ENCODE measurements at places on chromosomes 7 and 10.

DNA sequence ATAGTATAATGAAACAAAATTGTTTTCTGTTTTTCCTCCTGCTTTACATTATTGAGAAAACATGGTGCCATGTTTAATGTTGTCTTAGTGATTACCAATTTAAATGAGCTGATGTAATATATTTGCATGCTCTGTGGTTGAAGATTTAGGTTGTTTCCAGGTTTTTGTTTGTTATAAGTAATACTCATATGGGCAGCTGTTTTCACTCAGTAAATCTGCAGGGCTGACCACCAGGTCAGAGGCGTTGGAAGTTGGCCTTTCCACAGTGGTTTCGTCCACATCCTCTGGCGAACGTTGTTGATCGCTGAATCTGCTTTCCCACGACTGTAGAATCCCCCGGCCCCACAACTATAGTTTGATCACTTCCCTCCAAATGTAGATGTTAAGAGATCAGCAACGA lies 21.6 kb upstream of the PURB start:
- no peak for DNase-seq

DNA sequence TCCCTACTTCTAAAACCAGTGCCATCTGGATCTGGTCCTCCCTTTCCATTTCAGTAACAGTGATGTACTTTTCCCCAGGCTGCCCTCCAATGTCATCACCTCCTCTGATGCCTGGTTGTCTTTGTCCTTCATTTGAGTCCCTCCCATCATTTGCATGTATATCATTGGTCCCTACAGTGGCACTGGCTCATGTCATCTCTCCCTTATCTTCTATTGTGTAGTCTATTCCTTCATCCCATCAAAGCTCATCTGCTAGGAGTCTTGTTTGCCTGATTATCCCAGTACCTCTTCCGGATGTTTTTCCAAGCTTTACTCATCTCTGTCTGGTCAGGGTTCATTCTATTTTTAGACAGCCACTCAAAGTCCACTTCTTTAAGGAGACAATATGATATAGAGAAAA lies 292.9 kb upstream of the BMPER start:
- no peak for DNase-seq

DNA sequence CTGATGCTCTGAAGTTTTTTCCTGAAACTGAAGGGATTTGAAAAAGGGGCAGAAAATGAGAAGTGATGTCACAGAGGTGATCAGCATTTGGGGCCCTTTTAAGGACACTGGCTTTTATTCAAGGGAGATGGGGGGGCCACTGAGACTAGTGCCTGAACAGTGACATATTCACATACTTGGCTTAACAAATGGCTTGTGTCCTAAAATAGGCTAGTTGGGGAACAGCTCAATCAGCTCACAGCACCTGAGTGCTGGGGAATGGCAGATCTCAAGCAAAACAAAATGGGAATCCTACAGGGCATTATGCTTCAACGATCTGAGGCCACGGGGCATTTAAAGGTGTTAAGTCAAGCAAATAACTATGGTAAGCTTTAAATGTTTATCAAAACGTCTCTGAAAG lies 90.1 kb downstream of the UBE2H start:
- no peak for DNase-seq

GRCh38 chr10:98167191-98167590 lies 32.7 kb downstream of the R3HCC1L start:
- no peak for DNase-seq

GRCh38 chr10:124200011-124200410 lies 106.6 kb upstream of the CHST15 start:
- DNase-seq = no peak

GRCh38 chr7:28029051-28029450 lies 151.5 kb downstream of the JAZF1 start:
- no peak for DNase-seq

GRCh38 chr10:2047679-2048078 lies 310.4 kb upstream of the ADARB2 start:
- no peak for DNase-seq

DNA sequence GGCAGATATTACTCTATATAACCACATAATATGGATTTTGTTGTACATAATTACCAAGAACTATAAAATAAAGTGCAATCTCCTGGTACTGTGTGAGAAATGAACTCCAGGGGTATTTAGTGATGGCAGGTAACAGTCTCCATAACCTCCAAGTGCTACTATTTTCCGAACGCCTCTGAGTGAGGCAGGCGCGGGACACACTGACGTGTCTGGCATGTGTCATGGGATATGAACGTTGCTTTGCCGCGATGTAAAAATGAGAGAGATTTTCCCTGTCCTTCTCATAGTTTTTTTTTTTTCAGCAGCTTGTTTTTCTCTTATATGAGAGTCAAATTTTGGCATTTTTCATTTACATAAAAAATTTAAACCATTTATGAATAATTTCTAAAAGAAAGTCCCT lies 3.6 kb downstream of the ADARB2 start:
- no peak for DNase-seq

GRCh38 chr10:14562218-14563075 lies 212.2 kb downstream of the FAM107B start:
- DNase-seq = no peak

GRCh38 chr7:148787571-148788295 lies 89.0 kb downstream of the CUL1 start:
- DNase-seq = no peak

DNA sequence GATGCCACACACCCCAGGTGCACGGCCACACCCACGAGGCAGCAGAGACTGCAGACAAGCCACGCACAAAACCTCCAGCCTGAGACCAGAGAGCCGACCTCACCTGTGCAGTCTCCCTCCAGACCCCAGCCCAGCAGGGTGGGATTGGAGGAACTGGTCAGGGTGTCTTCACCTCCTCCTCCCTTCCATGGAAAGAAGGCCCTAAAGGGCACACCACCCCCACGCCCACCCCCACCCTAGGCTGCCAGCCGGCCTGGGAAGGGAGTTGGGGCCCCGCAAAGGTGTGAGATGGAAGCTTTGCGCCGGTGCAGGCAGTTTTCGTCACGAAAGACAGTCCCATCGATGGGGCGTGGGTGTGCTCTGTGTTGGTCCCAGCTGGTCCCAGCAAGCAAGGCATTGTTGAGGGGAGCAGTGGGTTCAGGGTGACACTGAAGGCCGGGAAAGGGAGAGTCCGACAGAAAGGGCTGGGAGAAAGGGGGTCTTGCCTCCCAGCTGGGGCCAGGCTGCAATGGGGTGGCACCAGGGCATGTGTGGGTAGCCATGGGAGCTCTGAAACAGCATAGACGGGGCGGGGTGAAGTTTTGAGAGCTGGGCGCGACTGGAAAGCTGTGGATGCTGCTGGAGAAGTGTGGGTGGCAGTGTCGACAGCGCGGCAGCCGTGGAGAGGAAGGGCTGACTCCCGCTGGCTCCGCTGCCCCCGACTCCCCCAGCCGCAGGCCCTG lies 349.2 kb downstream of the GLRX3 start:
- no peak for DNase-seq

GRCh38 chr7:86933295-86933845 lies 126.1 kb downstream of the ELAPOR2 start:
- DNase-seq = no peak

GRCh38 chr7:2309889-2310331 lies 4.3 kb downstream of the SNX8 start:
- no peak for DNase-seq

DNA sequence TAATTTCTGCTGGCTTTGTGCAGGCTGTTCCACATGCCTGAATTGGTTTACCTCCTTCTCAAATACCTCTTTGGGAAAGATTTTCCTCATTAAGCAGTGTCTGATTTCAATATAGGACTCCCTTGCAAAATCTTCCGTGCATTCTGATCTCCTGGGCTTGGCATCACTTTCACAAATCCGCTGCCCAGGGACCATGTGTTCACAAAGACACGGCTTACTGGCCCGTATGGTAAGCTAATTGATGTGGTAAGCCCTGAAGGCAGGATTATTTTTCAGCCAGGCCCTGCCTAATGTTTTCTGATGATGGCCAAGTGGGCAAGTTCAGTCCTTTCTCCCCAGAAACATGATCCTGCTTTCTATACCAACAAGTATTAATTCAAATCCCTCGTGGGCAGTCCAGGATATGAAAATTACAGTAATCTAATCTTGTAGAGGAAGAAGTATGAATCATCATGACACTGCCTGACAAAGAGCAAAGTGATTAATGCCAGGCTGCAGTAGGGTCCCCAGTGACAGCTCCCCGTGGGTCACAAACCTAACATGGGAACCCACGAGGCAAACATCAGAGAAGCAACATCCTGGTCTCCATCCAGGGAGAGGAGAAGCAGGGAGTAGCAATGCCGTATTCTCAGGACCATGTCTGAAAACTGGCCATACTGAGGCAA lies 11.6 kb upstream of the SVIL start:
- DNase-seq = peak; percentile 63

DNA sequence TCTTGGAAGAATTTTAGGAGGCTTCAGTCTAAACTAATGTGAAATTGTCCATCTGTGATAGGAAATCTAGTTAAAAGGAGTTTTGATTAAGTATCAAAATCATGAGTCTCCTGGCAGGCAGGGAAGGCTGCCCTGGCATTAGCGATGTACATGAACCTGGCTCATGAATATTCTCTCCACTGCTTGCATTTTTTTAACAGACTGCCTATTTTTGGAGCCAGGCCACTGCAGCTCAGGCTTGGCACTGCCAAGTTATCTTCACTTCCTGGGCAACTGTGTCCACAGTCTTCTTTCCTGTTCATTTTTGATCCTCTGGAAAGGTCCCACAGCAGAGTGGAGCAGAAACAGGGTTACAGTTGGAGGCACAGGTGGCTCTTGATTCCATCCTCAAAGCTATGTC lies 7.0 kb downstream of the GPR26 start:
- no peak for DNase-seq

DNA sequence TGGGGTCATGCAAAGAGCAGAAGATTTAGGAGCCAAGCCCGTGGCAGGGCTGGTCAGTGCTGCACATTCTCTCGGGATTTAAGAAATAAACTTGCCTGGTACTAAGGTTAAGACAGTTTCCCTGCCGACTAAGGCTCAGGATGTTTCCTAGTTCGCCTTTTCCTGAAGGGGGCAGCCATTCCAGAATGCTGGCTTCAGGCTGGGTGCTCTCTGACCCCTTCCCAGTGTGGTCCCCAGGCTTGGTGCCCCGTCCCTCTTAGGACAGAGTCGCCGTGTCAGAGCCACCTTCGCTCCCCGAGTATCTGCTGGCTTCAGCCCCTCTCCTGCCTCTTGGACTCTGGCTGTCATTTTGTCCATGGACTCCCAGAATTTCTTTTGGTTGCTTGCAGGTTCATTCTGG lies 117.2 kb downstream of the ELFN1 start:
- DNase-seq = no peak

DNA sequence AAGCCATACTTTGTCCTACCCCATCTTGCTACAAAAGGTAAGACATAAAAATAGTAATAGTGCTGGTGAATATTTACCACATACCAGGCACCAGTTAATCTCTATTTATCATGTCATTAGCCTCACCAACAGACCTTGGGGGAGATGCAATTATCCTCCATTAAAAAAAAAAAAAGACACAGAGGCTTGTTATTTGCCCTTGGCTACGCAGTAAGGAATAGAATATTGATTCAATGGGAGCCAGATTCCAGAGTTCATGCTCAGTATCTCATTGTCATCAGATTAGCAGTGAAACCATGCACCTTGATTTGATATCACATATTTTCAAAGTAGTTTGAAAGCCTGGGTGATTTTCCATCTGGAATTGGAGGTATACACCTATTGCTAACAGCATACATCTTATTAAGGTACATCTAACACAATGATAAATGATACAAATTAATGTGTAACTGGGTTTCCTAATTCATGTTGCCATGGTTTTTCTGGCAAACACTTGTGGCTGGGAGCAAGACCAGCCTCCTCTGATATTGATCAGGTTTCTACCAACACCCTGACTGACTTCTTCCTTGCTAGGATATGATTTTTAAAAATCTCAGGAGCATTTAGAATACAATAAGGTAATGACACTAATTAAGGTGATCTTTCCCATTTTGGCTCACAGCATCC lies 67.1 kb upstream of the PRR15 start:
- no peak for DNase-seq

GRCh38 chr10:7306147-7306546 lies 104.7 kb downstream of the SFMBT2 start:
- DNase-seq = no peak

GRCh38 chr7:1894313-1894900 lies 224.3 kb downstream of the ELFN1 start:
- no peak for DNase-seq

GRCh38 chr7:125033506-125033905 lies 103.9 kb upstream of the POT1 start:
- DNase-seq = no peak

- DNase-seq = no peak
These were observed 73.4 kb upstream of the ZNF722 start for GRCh38 chr7:63925262-63925625.
